ENCODE measurements at places on chromosomes 2 and 18.

GRCh38 chr2:219469186-219469724 lies 29.4 kb upstream of the GMPPA start:
- DNase-seq, result no peak

DNA sequence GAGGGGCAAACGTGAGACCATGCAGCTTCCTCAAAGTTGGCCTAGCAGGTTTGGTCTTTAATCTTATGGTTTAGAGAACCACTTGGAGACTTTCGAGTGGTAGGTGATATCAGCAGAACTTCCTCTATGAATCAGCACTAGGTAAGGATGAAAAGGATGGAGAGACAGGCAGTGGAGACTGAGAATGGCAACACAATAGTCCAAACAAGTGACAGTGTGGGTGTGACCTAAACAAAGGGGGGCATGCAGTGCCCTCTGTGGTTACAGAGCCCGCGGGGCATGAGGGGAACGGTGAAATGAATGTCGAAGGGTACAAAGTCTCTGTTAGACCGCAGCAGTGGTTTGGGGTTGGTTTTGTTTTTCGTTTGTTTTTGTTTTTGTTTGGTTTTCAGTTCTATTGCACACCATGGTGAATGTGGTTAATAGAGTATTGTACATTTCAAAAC lies 143.9 kb downstream of the L3MBTL4 start:
- no peak for DNase-seq

DNA sequence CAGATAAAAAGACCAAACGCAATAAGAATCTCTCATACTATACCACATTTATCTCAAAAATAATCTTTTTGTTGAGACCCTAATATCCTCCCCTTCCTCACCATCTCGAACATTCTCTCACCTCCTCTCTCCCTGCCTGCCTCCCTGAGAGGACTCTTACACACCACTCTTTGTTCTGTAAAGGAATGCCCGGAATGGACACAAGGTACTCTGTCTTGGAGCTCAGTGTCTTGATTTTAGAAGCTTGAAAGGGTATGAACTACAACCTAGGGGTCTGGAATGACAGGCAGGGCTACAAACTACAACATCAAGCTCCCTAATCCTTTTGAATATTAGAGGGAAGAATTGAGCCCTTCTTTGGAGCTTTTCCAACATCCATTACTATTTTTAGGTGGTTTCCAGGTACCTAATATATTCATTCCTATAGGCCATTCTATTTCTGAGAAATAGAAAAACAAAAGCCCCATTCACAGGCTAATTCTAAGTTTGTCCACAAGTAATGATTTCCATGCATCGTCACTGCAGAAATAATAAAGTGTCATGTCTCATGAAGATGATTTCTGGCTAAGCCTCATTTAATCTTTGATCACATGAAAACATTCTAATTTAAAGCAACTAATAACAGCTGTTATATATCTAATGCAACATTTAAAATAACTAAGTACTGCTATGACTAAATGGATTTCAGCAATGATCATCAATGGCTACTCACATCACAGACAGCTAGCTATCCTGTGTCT lies 60.6 kb downstream of the LRP2 start:
- DNase-seq, result no peak

GRCh38 chr2:234548695-234549420 lies 52.0 kb upstream of the ARL4C start:
- DNase-seq, result no peak

GRCh38 chr2:987789-988188 lies 37.1 kb downstream of the SNTG2 start:
- DNase-seq, result no peak

- no peak for DNase-seq
These were observed 6.2 kb downstream of the SPAG16 start for GRCh38 chr2:213290501-213290900.

DNA sequence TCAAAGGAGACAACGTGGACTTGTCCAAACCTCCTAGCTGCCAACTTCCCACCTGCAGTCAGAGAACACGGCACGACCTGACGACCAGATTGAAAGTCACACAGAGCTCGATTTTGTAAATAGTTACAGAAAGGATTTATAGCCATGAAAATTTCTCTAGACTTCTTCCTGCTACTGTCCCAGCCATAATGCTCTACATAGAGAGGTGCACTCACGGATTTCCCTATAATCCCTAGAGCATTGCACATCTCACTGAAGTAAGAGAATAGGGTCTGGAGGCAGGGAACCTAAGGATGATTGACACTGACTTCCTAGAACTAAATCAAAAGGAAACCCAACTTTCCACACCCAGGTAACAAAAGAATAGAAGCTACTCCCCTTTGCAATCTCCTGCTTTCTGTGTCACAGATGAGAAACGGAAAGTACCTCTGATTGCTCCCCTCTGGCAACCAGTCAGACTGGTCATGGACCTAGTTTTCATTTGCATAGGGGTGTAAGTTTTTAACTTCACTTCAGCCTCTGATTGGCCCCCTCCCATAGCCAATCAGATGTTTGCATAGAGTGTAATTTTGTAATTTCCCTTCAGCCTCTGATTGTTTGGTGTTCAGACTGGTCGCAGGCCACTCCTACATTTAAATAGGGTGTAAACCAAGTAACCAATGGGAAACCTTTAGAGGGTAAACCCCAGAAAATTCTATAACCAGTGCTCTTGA lies 58.6 kb upstream of the FBXO11 start:
- no peak for DNase-seq

DNA sequence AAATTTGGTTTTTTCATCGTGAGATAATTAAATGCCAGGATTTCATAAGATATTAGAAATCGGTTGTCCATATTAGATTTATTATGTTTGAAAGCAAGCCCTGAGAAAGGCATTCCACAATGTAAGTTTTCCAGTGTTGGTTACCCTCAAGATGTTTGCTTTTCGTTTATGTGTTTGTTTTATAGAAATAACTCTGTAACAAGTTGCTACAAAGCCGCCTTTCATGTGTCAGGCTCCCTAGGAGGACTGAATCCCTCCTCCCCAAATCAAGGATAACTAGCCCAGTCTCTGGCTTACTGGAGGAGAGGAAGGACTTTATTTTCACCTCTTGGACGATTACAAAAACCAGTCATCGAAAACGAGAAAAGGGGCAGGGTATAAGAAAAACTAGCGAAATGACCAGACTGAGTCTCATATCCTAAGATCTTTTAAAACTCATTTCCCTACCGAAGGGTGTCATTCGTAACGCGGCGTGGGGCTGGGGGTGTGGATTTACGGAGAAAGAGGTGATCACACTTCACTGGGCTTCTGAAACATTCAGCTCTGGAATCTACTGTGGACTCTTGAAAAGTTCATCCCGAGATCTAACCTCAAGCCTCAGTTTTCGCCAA lies 1.0 kb upstream of the PEX13 start:
- DNase-seq, result no peak

- DNase-seq, result no peak
These were observed 310.5 kb downstream of the SATB2 start for GRCh38 chr2:199147216-199147615.

- no peak for DNase-seq
These were observed 23.9 kb downstream of the SP5 start for GRCh38 chr2:170739048-170739447.

GRCh38 chr18:41320100-41320499 lies 634.9 kb upstream of the PIK3C3 start:
- no peak for DNase-seq

- no peak for DNase-seq
These were observed 61.8 kb upstream of the STK17B start for GRCh38 chr2:196233021-196233804.

DNA sequence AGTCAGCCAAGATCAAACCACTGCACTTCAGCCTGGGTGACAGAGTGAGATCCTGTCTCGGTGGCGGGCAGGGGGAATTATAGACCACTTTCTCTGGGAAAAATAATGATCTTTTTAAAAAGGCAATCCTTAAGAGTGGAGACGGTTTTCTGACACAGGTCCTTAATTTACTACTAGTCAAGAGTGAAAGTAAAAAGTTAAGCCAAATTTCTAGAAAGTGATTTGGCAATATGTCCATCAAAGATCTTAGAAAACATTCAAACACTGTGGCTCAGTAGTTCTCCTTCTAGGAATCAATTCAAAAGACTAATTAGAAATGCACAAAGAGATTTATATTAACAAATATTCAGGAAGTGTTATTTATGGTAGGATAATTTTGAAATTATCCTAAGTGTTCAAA lies 148.5 kb upstream of the DNMT3A start:
- DNase-seq, result no peak

DNA sequence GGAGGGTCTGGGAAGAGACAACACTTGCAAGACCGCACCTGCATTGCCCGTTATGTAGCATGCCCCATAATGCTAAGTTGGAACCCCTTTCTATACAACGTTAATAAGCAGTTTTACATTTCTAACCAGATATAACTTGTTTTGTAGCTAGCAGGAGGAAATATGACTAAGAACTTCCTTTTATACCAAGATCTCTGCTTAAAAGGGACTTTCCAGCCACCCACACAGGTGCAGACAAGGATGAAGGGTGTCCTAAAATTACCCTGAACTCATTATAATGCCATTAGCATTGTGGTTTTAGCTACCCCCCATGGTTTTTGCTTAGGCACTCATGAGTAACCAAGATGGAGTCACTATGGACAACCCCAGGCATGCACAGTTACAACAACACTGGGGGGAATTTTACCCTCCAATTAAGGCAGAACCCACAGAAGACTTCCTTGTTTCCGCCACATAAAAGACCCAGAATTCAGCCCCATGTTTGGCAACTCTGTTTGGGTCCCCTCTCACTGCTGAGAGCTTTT lies 362.8 kb downstream of the CBLN2 start:
- DNase-seq, result no peak

DNA sequence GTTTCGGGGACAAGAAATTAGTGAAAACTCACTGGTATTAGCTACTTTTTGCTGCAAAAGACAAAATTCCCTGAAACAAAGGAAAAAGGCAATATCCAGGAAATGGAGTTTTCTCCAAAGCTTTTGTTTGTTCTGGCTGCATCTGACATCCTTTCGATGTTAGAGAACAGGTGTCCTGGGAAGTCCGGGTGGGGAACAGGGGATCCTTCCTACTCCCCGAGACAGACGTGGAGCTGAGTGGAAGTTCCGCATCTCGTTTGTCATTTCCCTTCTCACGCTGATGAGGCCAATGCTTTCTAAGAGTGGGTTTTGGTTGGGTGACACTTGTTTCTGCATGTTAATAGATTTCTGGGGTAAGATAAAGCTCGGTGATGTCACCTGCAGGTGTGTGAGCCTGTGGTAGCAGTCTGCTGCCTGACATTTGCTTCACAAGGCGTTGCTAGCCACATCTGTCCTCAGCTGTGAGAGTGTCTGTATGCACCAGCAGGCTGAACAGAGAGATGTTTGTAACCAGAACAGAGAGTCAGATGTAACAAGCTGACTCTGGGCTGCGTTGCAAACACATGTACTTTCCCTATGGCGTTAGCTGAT lies 125.9 kb downstream of the ACOXL start:
- peak; percentile 33 for DNase-seq

DNA sequence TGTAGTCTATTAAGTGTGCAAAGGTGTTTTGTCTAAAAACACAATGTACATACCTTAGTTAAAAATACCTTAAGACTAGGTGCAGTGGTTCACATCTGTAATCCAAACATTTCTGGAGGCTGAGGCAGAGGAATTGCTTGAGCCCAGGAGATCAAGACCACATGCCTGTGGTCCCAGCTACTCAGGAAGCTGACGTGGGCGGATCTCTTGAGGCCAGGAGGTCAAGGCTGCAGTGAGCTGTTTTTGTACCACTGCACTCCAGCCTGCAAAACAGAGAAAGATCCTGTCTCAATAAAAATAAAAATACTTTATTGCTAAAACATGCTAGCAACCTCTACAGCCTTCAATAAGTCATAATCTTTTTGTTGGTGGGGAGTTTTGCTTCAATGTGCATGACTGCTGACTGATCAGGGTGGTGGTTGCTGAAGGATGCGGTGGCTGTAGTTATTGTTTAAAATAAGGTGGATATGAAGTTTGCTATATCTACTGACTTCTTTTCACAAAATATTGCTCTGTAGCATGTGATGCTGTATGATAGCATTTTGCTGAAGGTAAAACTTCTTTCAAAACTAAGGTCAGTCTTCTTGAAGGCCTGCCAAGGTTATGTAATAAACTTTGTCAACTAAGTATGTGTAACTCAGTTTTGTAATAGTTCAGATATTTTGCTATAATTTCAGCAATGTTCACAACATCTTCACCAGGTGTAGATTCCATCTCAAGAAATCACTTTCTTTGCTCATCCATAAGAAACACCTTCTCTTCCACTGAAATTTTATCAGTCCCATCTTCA lies 1238.0 kb upstream of the NRXN1 start:
- DNase-seq, result no peak

DNA sequence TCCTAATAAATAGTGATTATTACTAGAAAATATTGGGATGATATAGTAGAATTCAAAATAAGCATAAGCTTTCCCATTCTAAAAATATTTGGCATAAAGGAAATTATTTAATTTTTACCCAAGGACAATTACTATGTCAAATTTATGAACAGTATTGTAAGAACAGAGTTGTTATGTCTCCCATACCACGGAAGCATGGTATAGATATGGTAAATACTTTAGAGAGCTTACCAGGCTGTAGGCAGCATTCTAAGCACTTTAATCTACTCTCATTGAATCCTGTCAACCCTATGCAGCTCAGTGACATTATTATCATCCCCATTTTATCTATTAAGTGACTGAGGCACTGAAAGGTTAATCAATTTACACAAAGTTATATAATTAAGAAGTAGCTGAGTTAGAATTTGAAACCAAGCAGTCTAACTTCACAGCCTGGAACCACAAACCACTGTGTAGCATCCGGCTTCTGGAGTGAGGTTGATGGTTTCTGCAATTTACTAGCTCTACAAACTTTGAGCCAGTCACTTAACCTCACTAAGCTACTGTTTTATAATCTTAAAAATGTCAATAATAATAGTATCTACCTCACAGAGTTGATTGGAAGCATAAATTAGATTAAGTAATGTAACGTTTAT lies 323.7 kb downstream of the ARHGAP15 start:
- no peak for DNase-seq

DNA sequence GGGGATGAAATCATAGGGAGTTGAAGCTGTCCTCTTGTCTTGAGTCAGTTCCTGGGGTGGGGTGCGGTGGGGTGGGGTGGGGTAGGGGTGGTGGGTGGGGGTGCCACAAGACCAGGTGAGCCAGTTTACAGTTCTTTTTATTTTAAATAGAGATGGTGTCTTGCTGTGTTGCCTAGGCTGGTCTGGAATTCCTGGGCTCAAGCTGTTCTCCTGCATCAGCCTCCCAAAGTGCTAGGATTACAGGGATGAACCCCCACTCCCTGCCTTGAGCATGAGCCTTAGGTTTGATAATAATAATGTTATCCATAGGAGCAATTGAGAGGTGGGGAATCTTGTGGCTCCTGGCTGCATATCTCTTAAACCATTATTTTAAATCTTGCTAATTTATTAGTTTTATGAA lies 183.1 kb upstream of the ALPP start:
- no peak for DNase-seq
